ENCODE measurements at places on chromosomes 2 and 18. TPM values are rescaled to one million over a fixed set of nuclear protein-coding genes. Genes with fewer than 3 reads are reported as not detected.

Gene TMEM178A
- total RNA-seq, result 2.0 TPM

Gene CYB5A
- total RNA-seq, result 48.7 TPM

Gene GALNT13
- 2.2 TPM for total RNA-seq

Gene SERPINB12
- 0.68 TPM for total RNA-seq

Gene PLEKHH2
- 0.24 TPM for total RNA-seq
